ENCODE measurements at places on chromosomes 11 and 22.

DNA sequence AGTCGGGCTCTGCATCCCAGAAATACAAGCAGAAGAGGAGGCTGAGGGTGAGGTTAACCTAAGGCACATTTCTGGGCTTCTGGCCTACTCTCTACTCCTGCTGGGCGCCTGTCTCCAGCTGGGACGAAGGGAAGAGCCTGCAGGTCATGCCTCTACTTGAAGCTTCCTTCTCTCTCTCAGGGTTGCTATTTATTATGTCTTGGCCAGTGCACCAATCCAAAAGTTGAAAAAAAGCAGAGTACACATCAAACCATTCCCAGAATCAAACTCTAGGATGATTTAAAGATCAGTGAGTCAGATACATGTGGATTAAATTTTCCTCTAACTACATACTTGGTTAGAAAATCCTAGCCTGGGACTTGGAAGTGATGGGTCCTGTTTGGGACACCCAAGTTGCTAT lies 60.2 kb upstream of the CDON start:
- DNase-seq = no peak

DNA sequence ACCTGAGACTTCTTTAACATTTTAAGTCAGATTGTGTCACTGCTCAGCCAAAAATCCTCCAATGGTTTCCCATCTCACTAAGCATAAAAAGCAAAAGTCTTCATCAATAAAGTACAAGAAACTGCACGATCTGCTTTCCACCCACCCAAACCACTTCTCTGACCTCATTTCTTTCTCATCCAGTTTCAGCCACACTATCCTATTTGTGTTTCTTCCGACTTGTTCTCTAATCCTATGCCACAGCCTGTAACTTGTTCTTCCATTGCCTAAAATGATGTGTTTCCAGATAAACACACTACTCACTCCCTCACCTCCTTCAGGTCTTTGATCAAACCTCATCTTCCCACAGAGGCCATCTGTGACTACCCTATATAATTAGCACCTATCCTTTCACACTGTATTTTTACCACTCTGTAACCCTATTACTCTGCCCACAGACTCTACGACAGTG lies 28.4 kb downstream of the ARHGAP32 start:
- DNase-seq = no peak

GRCh38 chr11:103071008-103071407 lies 21.0 kb downstream of the DCUN1D5 start:
- DNase-seq = no peak

DNA sequence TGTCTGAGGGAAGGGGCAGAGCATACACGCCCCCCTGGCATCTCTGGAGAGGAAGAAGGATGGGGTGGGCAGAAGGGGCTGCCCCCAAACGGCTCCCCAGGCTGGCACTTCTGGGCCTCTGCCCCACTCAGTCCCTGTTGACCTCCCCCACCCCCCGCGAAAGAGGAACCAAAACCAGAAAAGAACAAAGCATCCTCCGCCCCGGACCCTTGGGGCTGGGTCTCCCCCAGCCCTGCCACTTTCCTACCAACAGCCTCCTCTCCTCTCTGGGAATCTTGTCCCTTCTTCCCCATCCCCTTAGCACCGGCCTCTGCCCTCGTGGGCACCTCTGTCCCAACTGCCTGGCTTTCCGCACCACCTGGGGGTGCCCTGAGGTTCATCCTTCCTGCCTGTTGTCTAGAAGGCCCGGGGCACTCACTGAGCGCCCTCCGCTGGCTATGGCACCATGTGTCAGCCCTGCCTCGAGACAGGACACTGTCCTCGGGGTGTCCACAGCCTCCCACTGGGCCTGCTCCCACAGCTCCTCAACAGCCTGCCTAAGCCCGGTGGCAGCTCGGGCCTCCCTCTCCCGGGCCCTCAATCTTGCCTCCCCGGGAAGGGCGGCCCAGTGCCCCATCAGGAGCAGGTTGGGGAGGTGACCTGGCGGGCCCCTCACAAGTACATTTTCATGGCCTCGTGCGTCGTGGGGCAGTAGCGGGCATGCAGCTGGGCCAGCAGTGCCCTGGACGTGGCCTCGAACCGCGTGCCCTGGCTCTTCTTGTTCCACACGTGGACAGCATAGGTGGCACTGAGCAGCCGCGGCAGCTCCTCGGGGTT lies 28.2 kb downstream of the A4GALT start:
- peak; percentile 51 for DNase-seq

Data from naive B cell (primary cell).